SK-N-SH (cell line): ENCODE measurements at places on chromosomes 16 and 17. TPM values are rescaled to one million over a fixed set of nuclear protein-coding genes. Genes with fewer than 3 reads are reported as not detected.
A peak's percentile ranks its signal among the peaks of the same experiment; 100 is the strongest.

DNA sequence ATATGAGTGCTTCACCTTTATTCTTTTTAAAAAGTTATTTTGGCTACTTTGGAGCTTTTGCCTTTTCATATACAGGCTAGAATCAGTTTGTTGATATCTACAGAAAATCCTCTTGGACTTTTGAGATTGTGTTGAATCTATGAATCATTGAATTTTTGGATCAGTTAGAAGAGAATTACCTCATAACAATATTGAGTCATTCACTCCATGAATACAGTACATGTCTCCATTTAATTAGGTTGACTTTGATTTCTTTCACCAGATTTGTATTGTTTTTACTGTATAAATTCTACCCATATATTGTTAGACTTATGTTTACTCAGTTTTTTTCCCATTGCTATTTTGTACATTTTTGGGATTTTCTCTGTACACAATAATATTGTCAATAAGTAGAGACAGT is 54.4 kb downstream of the TAOK1 start:
- no peak overlapping the region for H3K4me3 ChIP-seq
- no peaks in the 10 kb centered on the region for H3K27me3 ChIP-seq
- no peak for DNase-seq
- peaks cover 22% of the 10 kb centered on the region for H3K36me3 ChIP-seq
- peaks cover 25% of the 10 kb centered on the region; the same call in 1 of the 2 replicates for H3K4me1 ChIP-seq
- no peak overlapping the region for H3K27ac ChIP-seq

DNA sequence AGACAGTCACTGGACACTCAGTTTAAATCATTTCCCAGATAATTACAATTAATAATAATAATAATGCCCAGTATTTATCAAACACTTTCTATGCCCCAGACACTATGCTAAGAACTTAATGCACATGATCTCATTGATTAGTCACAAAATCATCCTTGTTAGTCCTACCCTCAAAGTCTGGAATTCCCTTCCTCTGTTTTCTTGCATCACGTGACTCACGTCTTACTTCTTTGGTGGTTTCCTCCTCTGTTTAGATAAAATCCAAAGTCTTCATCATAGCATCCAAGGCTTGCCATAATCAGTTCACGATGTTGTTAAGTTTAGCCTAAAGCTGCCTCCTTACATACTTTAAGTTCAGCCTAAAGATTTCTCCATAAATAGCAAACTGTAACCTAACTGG is 471.9 kb downstream of the PMP22 start:
- no peaks in the 10 kb centered on the region for H3K36me3 ChIP-seq
- no peak for DNase-seq
- no peak overlapping the region for H3K27ac ChIP-seq
- no peaks in the 10 kb centered on the region for H3K4me1 ChIP-seq
- H3K27me3 ChIP-seq, result peaks cover 30% of the 10 kb centered on the region

GRCh38 chr17:633133-633532 is 81.5 kb downstream of the VPS53 start:
- H3K27ac ChIP-seq, result no peak overlapping the region
- peaks cover 27% of the 10 kb centered on the region for H3K36me3 ChIP-seq
- H3K4me3 ChIP-seq, result no peak overlapping the region
- H3K4me1 ChIP-seq, result no peaks in the 10 kb centered on the region; the same call in 1 of the 2 replicates
- no peak for DNase-seq

The TBC1D3G gene
- polyA plus RNA-seq, result not detected in 2 replicates

The HID1 gene
- 2.5 and 2.9 TPM in 2 replicates for polyA plus RNA-seq

- H3K4me3 ChIP-seq, result no peak overlapping the region
- DNase-seq, result peak; percentile 70
- H3K27me3 ChIP-seq, result no peaks in the 10 kb centered on the region
- H3K27ac ChIP-seq, result no peak overlapping the region
These were observed 16.9 kb upstream of the CYTH1 start for GRCh38 chr17:78798695-78799559.

The CACNA1G gene
- polyA plus RNA-seq, result 0.15 and 0.21 TPM in 2 replicates

The SLFN14 gene
- not detected in 2 replicates for polyA plus RNA-seq

- DNase-seq, result no peak
- no peak overlapping the region for H3K4me3 ChIP-seq
- no peak overlapping the region for H3K27ac ChIP-seq
- H3K27me3 ChIP-seq, result no peaks in the 10 kb centered on the region
These were observed 589.2 kb downstream of the CDH11 start for GRCh38 chr16:64532691-64533090.

- H3K4me3 ChIP-seq, result peak within 1 kb of the TSS; percentile 91
- peaks cover 7% of the 10 kb centered on the region; the same call in 1 of the 2 replicates for H3K27me3 ChIP-seq
- peak; percentile 86 for DNase-seq
- H3K27ac ChIP-seq, result peak within 1 kb of the TSS; percentile 91
- H3K36me3 ChIP-seq, result no peaks in the 10 kb centered on the region
These were observed at the start of gene MPP2 for GRCh38 chr17:43907425-43907981. Gene MPP2, minus strand, starts transcription at chr17:43907536. Its CDS starts 3,076 bp downstream, at chr17:43904460.

DNA sequence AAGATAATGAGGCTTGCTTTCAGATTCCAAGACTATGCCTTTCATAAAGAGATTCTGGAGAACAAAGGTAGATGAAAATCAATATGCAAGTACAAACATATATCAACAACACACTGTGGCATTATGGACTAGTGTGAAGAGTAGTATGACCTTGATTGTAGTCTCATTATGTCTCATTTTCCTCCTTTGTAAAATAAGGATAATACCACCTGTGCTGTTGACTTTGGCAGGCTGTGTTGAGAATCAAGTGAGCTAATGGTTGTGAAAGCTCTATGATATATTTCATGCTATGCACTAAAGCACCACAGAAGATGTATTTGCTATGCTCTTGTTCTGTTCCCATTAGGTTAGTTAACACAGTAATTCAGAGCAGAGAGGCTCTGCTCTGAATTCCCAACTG is 78.5 kb upstream of the NACA2 start:
- no peaks in the 10 kb centered on the region for H3K4me1 ChIP-seq
- no peaks in the 10 kb centered on the region for H3K27me3 ChIP-seq
- H3K27ac ChIP-seq, result no peak overlapping the region
- DNase-seq, result no peak

The KCNG4 gene
- 0.02 TPM in 1 of 2 replicates, not detected in the other for polyA plus RNA-seq

- H3K4me1 ChIP-seq, result no peaks in the 10 kb centered on the region
- H3K36me3 ChIP-seq, result no peaks in the 10 kb centered on the region
- no peak overlapping the region for H3K27ac ChIP-seq
- H3K4me3 ChIP-seq, result no peak overlapping the region
- DNase-seq, result no peak
These were observed 19.0 kb downstream of the PIK3R5 start for GRCh38 chr17:8946476-8946875.

DNA sequence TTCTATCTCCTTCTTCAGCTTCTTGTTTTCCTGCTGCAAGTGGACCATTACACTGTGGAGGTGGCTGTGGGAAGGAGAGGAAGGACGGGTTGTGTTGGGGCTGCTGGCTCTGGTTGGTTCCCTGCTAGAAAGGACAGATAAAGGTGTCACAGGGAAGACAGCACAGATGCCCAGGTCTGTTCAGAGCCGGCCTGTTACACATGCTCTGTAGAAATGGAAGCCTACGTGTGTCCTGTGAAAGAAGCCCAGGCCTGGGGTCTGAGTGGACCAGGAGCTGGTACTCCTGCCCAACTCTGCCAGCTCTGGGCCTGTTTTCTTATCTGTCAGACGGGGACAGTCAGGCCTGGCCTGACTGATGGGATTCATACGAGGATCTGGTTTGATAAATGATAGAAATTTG is 26.4 kb downstream of the DHX38 start:
- DNase-seq, result no peak
- H3K36me3 ChIP-seq, result no peaks in the 10 kb centered on the region
- H3K27ac ChIP-seq, result no peak overlapping the region
- H3K4me3 ChIP-seq, result no peak overlapping the region

DNA sequence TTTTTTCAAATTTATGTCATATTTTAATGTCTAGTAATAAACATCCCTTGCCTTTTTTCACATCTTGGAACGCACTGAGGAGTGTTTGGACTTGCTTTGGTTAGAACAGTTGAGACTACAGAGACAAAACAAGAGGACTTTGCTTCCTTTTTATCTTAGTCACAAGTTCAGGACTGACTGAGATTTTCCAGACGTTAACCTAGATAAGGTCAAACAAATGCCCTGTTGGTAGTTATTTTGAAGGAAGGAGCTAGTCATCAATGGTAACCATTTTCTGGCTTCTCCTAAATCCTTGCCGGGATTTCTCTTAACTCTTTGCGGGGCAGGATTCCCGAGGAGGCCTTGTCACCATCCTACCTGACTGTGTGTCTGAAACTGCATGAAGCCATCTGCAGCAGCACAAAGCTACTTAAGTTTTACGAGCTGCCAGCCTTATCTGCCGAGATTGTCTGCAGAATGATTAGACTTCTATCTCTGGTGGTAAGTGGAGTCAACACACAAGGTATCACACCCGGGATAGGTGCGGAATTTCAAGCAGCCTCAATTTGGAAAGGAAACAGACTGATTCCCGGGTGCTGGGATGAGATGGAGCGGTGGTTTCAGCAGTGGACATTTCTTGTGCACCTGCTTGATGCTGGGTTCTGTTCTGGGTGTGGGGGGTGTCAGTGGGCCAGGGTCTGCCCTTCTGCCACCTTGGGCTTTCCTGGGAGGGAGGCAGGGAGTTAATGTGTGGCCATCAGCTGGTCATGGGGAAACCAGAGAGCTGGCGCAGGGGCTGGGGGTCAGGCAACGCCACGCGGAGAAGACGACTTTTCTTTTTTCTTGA is 48.3 kb downstream of the RNF213 start:
- H3K27ac ChIP-seq, result no peak overlapping the region
- no peaks in the 10 kb centered on the region for H3K4me1 ChIP-seq
- H3K4me3 ChIP-seq, result no peak overlapping the region
- no peak for DNase-seq

GRCh38 chr17:9219631-9220397 is 198.5 kb downstream of the NTN1 start:
- no peaks in the 10 kb centered on the region for H3K36me3 ChIP-seq
- H3K27me3 ChIP-seq, result no peaks in the 10 kb centered on the region
- no peak overlapping the region for H3K27ac ChIP-seq
- no peaks in the 10 kb centered on the region for H3K4me1 ChIP-seq

DNA sequence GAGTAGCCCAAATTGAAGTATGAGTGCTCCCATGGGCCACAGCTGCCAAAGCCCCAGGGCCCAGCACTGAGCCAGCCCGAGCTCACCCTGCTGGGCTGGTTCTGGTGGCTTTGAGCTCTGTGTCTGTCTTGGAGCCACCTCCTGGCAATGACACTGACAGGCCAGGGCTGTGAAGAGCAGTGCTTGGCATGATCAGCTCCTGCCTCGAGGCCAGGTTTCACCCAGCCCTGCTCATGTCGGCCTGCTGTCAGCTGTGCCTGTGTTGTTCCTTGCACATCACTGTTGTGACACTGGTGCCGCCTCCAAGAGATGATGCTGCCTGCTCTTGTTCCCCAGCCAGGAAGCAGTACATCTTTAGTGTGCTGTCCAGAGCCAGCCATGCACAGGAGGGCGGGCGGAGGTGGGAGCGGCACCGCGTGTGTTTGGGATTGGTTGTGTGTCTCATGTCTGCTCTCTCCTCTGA is 26.0 kb downstream of the PLD6 start:
- no peak overlapping the region; the same call in 1 of the 2 replicates for H3K27ac ChIP-seq
- no peak overlapping the region for H3K4me3 ChIP-seq
- H3K27me3 ChIP-seq, result no peaks in the 10 kb centered on the region
- peaks cover 72% of the 10 kb centered on the region for H3K36me3 ChIP-seq
- no peak for DNase-seq

- H3K27me3 ChIP-seq, result no peaks in the 10 kb centered on the region
- no peak for DNase-seq
- peaks cover 28% of the 10 kb centered on the region for H3K4me1 ChIP-seq
- no peak overlapping the region for H3K4me3 ChIP-seq
- H3K27ac ChIP-seq, result no peak overlapping the region; the same call in 1 of the 2 replicates
These were observed 78.7 kb upstream of the LGALS9 start for GRCh38 chr17:27552276-27552732.

The C1QL1 gene
- polyA plus RNA-seq, result 5.4 and 11.9 TPM in 2 replicates

GRCh38 chr17:63445065-63445464 is 1.0 kb downstream of the CYB561 start:
- no peaks in the 10 kb centered on the region for H3K27me3 ChIP-seq
- DNase-seq, result peak; percentile 52
- H3K4me3 ChIP-seq, result no peak overlapping the region; the same call in 1 of the 2 replicates

GRCh38 chr16:89691231-89691985 is 4.9 kb downstream of the CDK10 start:
- H3K36me3 ChIP-seq, result peaks cover 51% of the 10 kb centered on the region; the same call in 1 of the 2 replicates
- H3K27me3 ChIP-seq, result no peaks in the 10 kb centered on the region
- peak; percentile 12 for DNase-seq

DNA sequence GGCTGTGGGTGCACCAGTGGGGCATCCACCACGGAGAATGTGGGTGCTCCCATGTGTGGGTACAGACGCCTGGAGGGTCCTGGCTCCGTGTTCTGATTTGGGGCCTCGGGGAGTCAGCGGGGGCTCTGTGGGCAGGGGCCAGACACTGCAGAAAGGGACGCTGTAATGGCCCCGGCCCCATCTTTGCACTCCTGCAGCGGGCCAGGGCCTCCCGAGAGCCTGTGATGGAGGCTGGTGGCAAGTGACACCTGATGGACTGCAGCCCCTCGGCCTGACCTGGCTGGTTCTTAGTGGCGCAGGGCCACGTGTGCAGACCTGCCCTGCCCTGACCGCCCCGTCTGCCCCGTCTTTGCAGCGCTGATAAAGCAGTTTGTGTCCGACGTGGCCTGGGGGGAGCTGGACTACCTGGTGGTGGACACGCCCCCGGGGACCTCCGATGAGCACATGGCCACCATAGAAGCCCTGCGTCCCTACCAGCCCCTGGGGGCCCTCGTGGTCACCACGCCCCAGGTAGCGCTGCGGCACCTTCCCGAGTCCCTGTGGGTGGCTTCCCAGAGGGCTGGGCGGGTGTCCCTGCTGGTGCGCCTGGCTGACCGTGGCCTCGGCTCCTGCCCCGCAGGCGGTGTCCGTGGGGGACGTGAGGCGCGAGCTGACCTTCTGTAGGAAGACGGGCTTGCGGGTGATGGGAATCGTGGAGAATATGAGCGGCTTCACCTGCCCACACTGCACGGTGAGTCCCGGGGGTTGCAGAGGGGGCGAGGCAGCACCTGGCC is 4.7 kb downstream of the NUBP2 start:
- no peak overlapping the region for H3K27ac ChIP-seq
- H3K27me3 ChIP-seq, result no peaks in the 10 kb centered on the region
- DNase-seq, result no peak
- no peak overlapping the region for H3K4me3 ChIP-seq
- peaks cover 48% of the 10 kb centered on the region; the same call in 1 of the 2 replicates for H3K36me3 ChIP-seq

DNA sequence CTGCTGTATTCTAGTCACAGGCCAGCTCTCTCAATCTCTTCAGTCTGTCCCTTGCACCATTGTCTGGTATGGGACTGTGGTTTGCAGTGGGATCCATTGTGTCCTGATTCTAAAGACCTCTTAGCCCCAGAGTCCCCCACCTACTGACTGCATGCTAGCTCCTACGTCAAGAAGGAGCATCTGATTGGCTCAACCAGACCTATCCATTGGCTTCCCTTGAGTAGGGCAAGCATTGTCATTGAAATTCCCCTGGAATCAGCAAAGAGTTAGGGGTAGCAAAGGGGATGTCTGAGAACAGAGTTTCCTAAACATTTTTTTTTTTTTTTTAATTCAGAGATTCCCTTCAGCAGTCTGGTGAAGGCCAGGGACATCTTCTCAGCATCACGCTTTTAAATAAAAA is 175.3 kb upstream of the MPHOSPH6 start:
- no peak overlapping the region for H3K4me3 ChIP-seq
- no peak overlapping the region for H3K27ac ChIP-seq
- no peaks in the 10 kb centered on the region for H3K4me1 ChIP-seq
- no peaks in the 10 kb centered on the region for H3K27me3 ChIP-seq

The ACSM2A gene
- not detected in 2 replicates for polyA plus RNA-seq

The TSPOAP1 gene
- 0.79 and 1.9 TPM in 2 replicates for polyA plus RNA-seq

GRCh38 chr17:37292429-37293139 is 83.2 kb upstream of the C17orf78 start:
- DNase-seq, result no peak
- H3K4me1 ChIP-seq, result no peaks in the 10 kb centered on the region
- H3K27me3 ChIP-seq, result no peaks in the 10 kb centered on the region
